ENCODE measurements at places on chromosomes 11 and 22.

DNA sequence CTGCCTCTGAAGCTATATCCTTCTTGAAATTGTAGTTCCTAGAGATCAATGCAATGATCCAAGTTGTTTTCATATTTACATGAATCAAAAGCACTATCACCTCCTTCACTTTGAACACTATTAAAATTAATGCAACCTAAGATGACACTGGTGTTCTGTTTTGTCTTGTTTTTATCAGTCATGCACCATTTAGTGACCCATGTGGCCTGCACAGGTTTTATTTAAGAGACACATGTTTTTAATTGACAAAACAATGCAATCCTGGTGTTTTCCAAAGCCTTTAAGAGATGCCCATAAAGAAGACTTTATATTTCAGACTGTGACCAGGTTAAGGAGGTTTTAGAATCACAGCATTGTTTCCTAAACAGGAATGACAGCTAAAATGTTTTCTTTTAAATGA is 177.5 kb downstream of the FAM181B start:
- no peak for DNase-seq

- no peak for DNase-seq
Measured at GRCh38 chr11:24754406-24754805, 257.6 kb downstream of the LUZP2 start.

- DNase-seq: no peak
Measured at GRCh38 chr11:67355023-67355793, 1.9 kb upstream of the POLD4 start.

DNA sequence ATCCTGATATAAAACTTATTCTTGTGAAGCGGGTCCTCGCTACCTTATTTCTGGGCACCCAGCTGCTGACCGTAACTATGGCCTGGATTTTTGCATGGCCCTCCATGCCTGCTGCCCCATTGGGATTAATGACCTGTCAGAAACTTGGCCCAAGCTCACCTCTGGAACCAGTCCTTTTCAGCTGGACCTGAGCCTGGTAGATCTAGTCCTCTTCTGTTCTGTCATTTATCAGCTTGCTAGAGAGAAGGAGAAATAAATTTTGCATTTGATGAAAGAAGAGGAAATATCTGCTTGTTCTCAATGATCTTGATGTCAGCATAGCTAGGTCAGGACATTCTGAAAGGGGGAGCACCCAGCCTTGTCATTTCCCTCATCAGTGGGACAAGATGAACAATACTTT is 387.8 kb upstream of the LARGE1 start:
- DNase-seq: no peak

- DNase-seq: no peak
Measured at GRCh38 chr11:131025020-131025419, 108.7 kb upstream of the SNX19 start.

DNA sequence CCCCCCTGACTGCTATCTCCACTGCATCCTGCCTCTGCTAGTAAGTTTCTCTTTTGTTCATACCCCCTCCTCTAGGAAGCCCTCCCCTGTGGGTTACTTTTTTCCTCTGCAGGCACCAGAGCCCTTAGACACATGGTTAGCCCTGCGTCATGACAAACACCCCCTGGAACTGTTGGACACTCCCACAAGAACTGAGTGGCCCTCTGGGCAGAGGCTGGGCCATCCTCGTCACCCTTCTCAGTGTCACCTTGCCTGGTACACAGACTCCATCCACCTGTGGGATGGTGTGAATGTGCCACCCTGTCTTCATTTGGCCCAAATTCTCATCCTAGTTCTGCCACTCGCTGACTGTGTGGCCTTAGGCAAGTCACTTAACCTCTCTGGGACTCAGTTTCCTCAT is 4.1 kb upstream of the RAB3IL1 start:
- DNase-seq: no peak

DNA sequence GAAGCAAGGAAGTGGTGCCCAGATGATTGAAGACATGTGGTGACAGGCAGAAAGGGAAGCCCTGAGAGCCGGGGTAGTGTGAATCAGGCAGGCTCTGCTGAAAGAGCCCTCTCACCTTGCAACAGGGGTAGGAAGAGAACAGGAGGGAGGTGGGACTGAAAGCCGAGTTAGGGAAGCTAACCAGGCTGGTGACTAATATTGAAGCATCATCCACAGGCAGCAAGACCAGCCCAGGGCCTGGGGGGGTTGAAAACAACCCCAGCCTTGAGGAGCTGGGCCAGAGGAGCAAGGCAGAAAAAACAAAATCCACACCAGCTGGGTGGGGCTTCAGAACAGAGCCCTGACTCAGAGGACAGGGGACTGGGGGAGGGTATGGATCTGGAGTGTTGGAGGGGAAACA is 35.0 kb upstream of the CRTAM start:
- DNase-seq: no peak

- no peak for DNase-seq
Measured at GRCh38 chr11:134282121-134283045, 6.2 kb downstream of the GLB1L3 start.

GRCh38 chr22:31400023-31400397 is 606 bp downstream of the DRG1 start:
- DNase-seq: no peak

GRCh38 chr11:18752502-18752901 is 26.5 kb upstream of the IGSF22 start:
- no peak for DNase-seq

DNA sequence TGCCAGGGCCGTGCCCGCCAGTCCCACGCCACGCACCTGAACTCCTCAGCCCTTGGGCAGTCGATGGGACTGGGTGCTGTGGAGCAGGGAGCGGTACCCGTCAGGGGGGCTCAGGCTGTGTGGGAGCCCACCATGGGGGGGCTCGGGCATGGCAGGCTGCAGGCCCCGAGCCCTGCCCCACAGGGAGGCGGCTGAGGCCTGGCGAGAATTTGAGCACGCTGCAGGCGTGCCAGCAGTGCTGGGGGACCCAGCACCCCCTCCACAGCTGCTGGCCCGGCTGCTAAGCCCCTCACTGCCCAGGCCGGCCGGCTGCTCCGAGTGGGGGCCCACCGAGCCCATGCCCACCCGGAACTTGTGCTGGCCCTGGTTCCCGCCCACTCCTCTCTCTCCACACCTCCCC is 56.8 kb downstream of the TMPRSS5 start:
- DNase-seq: no peak

- no peak for DNase-seq
Measured at GRCh38 chr11:16402654-16403447, 46.5 kb upstream of the SOX6 start.

GRCh38 chr11:86940122-86940777 is 14.9 kb downstream of the FZD4 start:
- DNase-seq: no peak

DNA sequence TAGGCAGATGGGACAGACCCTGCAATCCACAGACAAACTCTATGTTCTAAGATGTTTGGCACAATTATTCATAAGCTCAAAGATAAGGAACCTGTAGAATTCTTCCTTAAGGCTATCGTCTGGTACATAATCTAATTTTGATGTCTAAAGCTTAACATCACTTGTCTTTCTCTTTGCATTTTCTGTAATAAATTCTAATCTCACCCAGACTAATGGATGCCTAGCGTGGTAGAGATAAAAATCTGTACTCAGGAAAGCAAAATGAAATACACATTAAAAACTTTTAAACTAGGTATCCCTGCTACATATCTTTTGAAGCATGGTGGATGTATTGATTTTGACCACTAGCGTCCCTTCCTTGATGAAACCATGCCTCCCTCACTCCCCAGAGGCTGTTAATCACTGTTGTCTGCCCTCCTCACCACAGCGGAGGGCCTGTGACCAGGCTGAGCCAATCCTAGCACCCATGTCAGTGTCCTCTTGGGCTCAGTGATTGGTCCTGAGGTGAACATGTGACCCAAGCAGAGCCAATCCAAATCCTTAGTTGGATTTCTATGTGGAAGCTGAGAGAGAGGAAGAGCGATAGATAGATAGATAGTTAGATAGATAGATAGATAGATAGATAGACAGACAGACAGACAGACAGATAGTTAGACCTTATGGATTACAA is 82.2 kb upstream of the GRK3 start:
- DNase-seq: no peak

DNA sequence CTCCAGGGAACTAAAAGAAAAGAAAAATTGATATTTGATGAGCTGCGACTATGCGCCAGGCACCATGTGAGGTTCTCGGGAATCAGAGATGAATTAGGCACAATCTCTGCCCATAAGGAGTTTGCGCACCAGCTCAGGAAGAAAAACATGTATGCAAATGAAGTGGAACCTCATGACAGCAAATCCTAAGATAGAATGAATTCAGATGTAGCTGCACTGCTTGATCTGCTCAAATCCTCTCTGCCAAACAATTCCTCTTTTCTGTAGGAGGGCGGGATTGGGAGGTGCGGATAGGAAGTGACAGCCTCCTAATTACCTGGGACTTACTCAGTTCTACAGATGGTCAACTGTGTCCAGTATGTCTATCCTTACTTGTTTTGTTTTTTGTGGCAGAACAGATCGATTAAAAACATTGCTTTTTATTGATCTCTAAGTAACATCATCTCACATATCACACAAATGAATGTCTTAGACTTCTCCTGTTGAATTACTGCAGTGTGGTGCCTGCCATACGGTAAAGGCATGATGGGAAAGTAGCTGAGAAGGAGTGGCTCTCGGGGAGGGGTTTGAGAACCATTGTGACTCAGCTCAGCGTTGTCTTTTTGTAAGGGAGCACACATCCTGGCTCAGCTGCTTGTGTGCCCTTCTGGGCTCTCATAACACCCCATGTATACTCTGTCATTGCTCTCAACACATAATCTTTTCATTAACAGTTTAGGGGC is 13.9 kb downstream of the CRTAM start:
- DNase-seq: no peak

- DNase-seq: no peak
Measured at GRCh38 chr11:112128483-112129121, 35.3 kb downstream of the IL18 start.

DNA sequence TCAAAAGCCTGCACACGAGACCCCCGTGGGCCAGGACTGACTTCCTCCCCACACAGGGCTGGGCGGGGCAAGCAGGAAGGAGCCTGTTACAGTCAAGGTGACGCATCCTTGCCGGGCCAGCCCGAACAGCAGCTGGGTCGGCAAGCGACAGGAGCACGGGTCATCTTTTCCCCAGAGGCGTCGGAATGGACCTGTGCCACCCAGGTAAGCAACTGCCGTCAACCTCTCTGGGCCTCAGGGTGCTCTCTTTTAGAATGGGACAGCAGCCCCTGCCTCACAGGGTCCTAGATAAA is at the start of gene CYTH4:
Gene CYTH4, plus strand, starts transcription at position 124 of the 293 bp plus-strand sequence. Its CDS starts 62 bp downstream, at position 186.
- DNase-seq: no peak

DNA sequence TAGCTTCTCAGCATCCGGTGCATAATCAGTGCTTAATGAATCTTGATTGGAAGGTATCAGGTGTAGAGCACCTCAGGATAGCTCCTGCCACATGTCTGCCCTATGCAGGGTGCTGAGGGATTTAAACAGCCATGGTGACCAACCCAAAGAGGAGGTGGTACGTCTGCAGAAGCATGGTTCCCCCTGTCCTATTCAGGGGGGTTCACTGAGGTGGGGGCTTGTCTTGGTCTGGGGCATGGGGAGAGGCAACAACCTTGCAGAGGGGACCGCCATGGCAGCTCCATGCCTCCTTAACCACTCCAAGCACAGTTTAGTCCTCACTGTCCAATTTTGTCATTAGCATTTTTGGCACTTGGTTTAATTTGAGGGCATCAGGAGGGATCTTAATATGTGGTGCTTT is 24.9 kb downstream of the UBE2L3 start:
- DNase-seq: no peak
